ENCODE measurements at places on chromosomes 4 and X.
A peak's percentile ranks its signal among the peaks of the same experiment; 100 is the strongest.

DNA sequence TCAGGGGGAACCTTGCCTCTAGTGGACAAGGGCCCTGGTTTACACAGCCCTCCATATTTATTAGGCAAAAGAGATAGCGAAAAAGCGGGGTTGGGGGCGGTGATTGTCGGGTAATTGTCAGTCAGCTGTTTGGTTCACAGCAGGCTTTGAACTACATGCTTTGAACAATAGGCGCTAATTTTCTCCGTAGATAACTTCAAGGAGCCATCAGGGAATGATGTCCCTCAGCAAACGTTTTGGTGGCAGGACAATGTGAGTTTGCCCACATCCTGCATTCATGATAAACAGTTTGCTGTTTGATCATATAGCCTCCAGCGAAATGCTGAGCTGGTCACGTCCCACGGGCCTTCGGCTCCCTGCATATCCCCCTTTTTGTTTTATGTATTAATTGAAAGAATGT is 65.2 kb downstream of the KANTR start:
- no peak for DNase-seq

- DNase-seq: peak; percentile 8
Observed at GRCh38 chr4:101693842-101694398, 96.6 kb upstream of the BANK1 start.

DNA sequence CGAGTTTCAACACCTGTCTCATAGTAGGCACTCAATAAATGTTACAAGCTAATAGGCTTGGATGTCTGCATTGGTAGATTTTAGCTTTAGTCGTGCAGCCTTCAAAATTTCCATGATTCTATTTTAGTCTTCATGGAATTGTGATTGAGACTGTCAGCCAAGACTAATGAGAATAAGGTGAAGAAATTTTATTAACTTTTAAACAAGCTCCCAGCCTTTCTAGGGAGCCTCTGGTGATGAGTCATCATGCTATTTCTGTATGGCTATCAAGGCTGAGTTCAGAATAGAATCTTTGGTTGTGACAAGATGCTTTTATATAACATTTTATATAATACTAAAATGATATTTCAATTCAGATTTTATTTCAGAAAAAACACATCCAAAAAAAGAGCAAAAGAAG is 685.8 kb downstream of the GABRG1 start:
- no peak for DNase-seq

- DNase-seq: no peak
Observed at GRCh38 chrX:68705986-68706385, 58.5 kb downstream of the STARD8 start.

DNA sequence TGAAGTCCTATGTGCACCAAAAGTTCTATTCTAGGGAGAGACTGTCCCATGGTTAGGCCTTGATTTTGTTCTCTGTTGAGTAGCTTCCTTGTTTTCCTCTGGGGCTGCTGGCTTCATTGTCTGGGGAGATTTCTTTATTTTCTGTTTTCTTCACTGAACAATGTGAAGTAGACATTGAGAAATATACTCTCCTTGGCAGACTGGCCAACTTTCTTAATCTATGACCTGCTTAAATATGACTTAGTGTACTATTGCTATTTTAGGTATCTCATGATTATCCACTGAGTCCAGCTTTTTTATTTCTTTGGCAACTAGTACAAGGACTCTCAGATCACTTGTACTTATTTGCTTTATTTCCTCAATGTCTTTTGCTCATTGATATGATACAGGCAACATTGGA is 1594.6 kb downstream of the ARAP2 start:
- no peak for DNase-seq

DNA sequence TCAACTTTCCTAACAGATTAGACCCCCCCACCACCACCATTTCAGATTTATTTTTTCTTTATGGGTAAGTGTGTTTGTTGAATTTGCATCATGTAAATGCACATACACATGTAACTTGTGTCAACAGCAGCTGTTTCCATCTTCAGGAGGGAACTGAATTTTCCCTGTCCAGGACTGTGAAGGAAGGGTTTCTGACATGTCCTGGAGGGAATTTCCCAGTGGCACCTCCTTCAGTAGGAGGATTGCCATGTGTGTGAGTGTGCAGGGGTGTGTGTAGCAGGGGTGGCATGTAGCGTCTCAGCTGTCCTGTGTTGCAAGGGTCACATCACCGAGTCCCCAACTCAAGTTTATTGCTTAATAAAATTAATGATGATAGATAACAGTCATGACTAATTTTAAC is 19.7 kb downstream of the HERC6 start:
- no peak for DNase-seq

GRCh38 chrX:147079457-147079856 is 264.9 kb upstream of the CXorf51A start:
- DNase-seq: no peak

GRCh38 chr4:17662694-17663093 is 48.3 kb downstream of the MED28 start:
- DNase-seq: no peak

GRCh38 chr4:120886191-120886590 is 36.3 kb downstream of the PRDM5 start:
- no peak for DNase-seq

DNA sequence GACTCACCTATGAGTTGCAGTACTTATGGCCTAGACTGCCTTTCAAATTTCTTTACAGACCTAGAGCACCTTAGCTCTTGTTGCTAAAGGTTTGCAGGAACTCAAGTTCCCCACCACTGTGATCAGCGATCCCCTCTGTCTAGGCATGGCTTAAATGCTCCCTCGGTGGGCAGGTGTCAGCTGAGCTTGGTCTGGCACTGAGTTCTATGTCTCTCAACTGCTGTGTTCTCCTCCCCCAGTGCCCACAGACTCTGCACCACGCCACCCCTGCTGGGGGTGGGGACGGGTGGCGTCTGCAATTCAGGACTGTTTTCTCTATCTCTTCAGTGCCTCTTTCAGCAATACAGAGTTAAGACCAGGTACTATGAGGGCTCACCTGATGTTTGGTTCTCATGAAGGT is 30.5 kb downstream of the TMEM271 start:
- no peak for DNase-seq

GRCh38 chr4:188986271-188986689 is 847.0 kb downstream of the TRIML1 start:
- no peak for DNase-seq

GRCh38 chr4:79390890-79391289 is 17.1 kb downstream of the GK2 start:
- no peak for DNase-seq

DNA sequence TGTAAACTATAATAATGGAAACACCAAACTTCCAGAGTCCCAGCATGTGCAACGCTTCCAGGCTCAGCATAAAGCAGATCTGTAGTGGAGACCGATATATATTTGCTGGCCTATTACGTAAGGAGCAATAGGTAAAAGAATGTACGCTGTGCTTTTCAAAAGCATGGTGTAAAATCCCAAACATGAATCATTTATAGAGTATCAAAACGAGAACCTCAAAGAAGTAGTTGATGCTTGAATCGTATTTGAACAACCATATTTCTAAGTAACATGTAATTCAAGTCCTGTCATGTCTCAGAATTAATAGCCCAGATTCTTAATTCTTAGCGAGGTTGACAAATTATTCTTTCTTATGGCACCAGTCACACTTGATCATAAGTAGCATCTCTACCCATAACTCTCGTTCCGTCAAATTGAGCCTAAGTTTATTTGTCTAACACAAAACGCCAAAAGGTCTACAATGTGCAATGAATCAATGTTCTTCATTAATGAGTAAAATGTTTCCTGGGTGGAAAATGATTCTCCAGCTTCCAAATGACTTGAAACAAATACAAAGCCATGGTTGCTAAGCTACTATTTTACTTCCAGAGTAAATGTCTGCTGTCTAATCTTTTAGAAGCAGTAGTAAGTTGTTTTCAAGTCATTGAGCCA is 811.5 kb upstream of the FRG1 start:
- no peak for DNase-seq

GRCh38 chr4:166006217-166006616 is 133.2 kb downstream of the TLL1 start:
- DNase-seq: no peak

DNA sequence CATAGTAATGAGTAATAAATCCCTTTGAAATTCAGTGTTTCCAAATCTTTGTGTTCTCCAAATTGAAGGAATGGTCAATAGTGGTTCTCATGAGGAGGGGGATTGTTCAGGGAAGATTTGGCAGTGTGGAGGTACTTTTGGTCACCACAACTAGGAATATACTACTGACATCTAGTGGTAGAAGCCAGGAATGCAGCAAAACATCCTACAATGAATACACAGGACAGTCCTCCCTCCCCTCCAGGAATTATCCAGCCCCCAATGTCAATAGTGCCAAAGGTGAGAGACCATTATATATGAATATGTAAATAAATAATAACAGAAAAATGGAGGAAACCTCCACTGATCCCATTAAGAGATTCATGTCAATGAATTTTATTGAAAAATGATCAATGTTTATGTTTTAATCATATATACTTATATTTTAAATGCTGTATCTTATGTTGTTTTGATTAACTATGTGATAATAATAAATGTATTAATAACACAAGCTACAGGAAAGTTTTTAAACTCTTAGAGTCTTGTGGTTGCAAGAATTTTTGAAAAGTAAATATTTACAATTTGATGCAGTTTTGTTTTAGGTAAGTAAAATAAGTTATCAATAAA is 14.4 kb upstream of the FAM9A start:
- peak; percentile 32 for DNase-seq

DNA sequence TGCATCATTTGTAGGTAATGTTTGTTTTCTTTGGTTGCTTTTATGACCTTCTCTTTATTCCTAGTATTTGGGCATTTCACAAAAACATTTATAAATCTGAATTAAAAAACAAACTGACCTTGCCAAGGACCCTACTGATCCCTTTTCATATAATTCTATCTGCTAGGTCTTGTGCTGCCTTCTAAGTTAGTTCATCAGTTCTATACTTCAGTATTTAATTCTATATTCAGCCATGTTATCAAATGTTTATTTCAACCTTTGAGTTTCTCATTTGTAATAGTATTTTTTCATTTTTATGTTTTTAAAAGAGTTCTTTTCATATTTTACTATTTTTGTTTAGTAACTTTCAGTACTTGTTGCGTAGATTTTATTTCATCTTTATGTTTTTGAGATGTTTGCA is 155.3 kb downstream of the SNCA start:
- DNase-seq: no peak

GRCh38 chr4:123217664-123218063 is 178.9 kb upstream of the SPRY1 start:
- no peak for DNase-seq

DNA sequence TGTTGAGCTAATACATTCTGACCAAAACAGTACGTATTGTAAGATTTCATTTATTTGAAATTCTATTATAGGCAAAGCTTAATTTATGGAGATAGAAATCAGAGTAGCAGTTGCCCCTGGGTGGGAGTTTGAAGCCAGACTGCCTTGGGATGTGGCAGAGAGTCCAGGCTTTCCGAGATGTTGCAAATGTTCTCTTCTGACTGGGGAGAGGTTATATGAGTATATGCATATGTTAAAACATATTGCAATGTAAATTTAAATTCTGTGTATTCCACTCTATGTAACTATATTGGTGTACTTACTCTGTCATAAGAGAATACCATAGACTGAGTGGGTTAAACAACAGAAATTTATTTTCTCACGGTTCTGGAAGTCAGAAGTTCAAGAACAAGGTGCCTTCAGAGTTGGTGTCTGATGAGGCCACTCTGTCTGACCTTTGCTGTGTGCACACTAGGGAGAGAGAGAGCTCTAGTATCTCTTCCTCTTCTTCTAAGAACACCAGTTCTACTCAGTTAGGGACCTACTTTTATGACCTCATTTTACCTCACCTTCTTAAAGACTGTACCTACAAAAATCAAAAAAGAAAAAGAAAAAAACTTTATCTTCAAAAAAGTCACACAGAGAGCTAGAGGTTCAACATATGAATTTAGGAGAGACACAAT is 299.3 kb upstream of the HS3ST1 start:
- DNase-seq: no peak

GRCh38 chr4:177986236-177986635 is 544.0 kb upstream of the AGA start:
- no peak for DNase-seq
